ENCODE measurements at places on chromosomes 5 and 9. TPM values are rescaled to one million over a fixed set of nuclear protein-coding genes. Genes with fewer than 3 reads are reported as not detected.
A peak's percentile ranks its signal among the peaks of the same experiment; 100 is the strongest.

PCDHGB2 gene
- total RNA-seq: 0.34 TPM

UGT3A2 gene
- total RNA-seq: not detected

REXO4 gene
- 25.0 TPM for total RNA-seq

DUSP1 gene
- 24.5 TPM for total RNA-seq

DNA sequence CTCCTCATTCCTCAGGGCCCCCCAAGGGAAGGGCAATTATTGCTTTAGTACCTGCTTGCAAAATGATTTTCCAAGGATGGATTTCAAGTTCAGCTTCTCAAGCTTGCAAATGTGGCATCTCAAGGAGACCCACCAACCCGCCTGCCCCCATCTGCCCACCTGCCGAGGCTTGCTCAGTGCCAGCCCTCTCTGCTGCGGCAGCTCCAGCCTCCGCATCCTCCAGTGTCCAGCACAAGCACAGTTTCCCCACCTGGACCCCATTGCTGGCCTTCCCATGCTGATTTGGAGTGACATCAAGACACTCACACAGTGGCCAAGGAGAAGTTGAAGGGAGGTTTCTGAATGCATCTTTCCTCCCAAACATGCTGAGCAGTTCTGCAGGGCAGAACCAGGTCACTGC lies 31.2 kb downstream of the MED10 start:
- no peak overlapping the region for H3K27ac ChIP-seq
- H3K27me3 ChIP-seq: no peaks in the 10 kb centered on the region
- DNase-seq: no peak
- H3K4me3 ChIP-seq: no peak overlapping the region
- no peaks in the 10 kb centered on the region for H3K4me1 ChIP-seq
- H3K36me3 ChIP-seq: no peaks in the 10 kb centered on the region

DNA sequence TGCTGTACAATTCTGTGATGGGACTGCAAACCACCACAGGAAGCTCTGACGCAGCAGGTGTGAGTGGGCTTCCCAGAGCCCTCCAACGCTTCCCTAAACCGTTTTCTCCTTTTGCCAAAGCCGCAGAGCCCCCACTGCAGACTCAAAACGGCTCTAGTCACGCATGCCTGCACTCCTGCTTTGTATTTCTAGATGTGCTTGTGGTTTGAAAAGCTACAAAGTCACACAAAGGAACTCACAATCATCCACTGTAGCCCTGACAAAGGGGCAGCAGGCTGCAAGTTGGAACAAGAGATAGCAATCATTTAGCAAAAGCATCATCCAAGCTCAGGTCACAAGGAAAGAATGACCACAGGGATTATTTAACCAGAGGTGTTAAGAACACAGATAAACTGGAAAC lies 79.3 kb downstream of the PTPN3 start:
- H3K27me3 ChIP-seq: peaks cover 8% of the 10 kb centered on the region
- DNase-seq: no peak
- no peak overlapping the region for H3K27ac ChIP-seq
- peaks cover 57% of the 10 kb centered on the region for H3K4me1 ChIP-seq
- H3K36me3 ChIP-seq: peaks cover 3% of the 10 kb centered on the region

- no peaks in the 10 kb centered on the region for H3K27me3 ChIP-seq
- peaks cover 21% of the 10 kb centered on the region for H3K4me1 ChIP-seq
- DNase-seq: peak; percentile 46
Observed at GRCh38 chr9:6931913-6932312, 174.1 kb downstream of the KDM4C start.

DNA sequence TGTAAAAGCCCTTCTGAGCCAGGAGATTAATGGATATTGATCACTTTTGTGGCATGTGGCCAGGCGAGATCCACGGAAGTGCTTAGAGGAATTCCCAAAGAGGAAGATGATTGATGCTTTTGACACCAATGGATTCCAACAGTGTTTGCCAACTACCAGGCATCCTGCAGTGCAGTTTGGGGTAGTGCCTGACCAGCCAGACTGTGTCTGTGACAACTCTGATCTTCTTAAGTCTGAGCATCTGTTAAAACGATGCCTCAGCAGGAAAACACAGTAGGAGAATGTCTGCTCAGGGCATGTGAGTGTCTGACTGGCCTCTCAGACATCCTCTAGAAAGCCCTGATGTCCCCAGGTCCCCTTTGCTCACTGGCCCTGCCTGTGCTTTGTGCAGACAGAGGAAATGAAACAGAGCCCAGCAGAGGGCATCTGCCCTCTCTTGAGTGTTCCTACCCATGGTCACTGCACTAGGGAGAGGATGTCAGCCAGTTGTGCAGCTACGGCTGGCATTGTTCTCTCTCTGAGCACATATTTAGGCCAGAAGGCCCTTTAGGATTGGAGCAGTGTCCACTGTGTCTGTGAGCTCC lies 57.0 kb downstream of the TRPC7 start:
- H3K27ac ChIP-seq: no peak overlapping the region
- no peaks in the 10 kb centered on the region for H3K27me3 ChIP-seq
- DNase-seq: no peak
- H3K36me3 ChIP-seq: no peaks in the 10 kb centered on the region
- H3K4me3 ChIP-seq: no peak overlapping the region

DNA sequence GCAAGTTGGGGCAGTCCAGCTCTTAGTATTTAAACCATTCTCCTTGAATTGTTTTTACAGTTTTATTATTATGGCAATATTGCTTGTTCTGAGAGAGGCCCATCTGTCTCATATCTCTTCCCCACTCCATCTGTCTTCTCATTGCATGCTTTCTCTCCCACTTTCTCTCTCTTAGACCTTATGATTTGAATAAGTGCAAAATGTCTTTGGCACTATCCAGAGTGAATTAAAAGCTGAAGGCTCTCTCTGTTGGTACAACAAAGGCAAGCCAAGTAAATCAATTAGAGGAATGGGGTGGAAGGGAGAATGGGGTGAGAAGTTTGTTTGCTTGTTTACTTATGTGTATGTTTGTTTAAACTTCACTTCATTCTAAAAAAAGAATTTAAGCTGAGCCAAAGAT lies 195.3 kb upstream of the RFX3 start:
- no peak overlapping the region for H3K4me3 ChIP-seq
- no peaks in the 10 kb centered on the region for H3K36me3 ChIP-seq
- H3K27ac ChIP-seq: no peak overlapping the region
- H3K27me3 ChIP-seq: peaks cover 19% of the 10 kb centered on the region
- no peaks in the 10 kb centered on the region for H3K4me1 ChIP-seq

All from activated T-cell treated with anti-CD3 and anti-CD28 coated beads, Interleukin-2, amount 50 U/mL, for 72 hours (primary cell).